CMK (cell line): ENCODE measurements at places on chromosomes 3 and 15.

GRCh38 chr3:194758716-194759115 lies 73.0 kb downstream of the FAM43A start:
- no peak for DNase-seq

DNA sequence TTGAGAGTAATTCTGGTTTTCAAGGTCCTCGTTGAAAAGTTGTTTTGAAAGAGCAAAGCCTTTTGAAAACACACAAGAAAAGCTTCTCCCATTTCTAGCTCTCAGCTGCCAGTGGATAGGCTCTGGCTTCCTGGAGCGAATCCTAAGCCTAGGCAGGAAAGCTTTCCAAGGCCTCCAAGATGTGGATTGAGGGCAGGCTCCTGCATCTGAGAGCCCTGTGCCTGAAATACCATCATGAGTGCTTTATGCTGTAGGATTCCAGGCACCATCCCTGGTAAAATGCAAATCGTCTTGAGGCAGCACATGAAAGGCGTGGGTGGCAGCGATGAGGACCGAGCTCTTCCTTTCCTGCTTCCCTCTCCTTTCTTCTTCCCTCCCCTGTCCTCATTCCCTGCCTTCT lies 60.7 kb upstream of the CORO2B start:
- no peak for DNase-seq

DNA sequence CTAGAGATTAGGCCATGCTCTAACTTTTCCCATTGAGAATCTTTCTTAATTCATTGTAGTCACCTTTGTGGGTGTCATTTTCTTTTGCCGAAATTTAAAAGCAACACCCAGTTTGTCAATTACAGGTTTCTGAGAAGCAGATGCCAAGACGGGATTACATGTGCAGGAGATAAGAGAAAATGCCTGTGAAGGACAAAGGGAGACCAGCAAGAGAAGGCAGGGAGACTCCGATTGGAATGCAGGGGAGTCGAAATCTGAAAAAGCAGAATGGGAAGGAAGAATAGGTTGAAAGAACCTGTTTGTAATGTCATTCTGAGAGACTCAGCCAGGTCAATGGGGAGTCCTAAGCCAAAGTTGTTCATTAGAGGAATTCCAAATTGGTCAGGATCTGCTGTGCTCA lies 3.6 kb upstream of the DPH6 start:
- no peak for DNase-seq

GRCh38 chr3:133273346-133273745 lies 126.5 kb upstream of the BFSP2 start:
- no peak for DNase-seq

DNA sequence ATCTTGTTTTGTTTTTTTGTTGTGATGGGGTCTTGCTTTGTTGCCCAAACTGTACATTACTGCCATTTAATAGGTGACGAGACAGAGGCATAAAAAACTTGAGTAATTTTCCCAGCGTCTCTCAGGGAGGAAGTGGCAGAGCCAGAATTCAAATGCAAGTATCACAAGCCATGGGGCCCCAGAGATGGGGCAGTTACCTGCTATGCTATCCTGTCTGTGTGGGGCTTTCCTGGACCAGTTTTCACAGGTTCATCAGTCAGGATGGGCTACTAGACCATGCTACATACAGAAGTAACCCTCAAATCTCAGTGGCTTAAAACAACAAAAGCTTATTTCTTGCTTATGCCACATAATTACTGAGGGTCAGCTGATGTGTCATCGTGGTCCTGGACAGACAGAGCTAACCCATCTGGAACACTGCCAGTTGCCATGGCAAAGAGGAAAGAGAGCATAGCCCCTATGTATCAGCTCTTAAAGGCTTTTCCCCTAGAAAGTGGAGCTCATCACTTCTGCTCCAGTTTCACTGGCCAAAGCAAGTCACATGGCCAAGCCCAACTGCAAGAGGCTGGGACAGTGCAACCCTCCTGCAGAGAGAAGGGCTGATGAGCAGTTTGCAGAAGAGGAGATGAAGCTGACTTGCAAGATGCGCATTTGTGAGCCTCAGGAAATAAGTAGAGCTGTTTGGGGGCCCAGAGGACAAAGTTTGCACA lies 31.7 kb upstream of the SYNM start:
- no peak for DNase-seq

GRCh38 chr15:59434481-59434880 lies 3.5 kb upstream of the FAM81A start:
- no peak for DNase-seq

DNA sequence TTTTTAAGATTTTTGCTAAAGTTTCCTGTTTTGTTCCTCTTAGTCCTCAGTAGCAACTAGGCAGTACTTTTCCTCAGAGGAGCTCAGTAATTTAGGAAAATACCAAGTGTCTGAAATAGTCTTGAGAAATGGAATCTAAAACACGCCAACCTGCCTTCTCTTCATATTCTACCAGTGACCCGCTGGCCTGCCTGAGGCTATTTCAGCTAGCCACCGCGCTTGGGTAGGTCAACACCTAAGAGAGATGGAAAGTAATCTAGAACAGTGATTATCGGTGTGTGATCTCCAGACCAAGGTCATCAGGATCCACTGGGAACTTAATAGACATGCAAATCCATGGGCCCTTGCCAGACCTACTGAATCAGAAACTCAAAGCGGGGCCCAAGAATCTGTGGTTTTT lies 7.5 kb downstream of the LCTL start:
- no peak for DNase-seq

- no peak for DNase-seq
These were observed 199.4 kb upstream of the MRPL3 start for GRCh38 chr3:131702146-131702545.

- DNase-seq = no peak
These were observed 136.0 kb upstream of the RAP2B start for GRCh38 chr3:153026026-153026425.

DNA sequence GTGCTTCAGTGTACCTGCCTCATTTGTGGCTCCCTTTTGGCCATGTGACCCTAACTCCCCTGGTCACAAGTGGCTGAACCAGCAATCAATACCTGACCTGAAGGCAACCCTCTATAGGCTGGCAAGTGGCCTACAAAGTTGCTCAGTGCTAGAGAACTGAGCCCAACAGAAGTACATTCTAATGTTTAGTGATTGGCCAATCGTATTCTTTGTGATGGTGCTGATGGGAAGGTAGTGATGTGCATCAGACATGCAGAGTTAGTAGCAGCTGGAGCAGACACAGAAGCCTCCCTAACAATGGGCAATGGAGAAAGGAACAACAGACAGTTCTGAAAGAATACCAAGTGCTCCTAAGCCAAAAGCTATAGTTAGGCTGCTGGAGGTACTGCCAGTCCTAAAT lies 10.4 kb upstream of the ATOSA start:
- DNase-seq = no peak

GRCh38 chr3:39435006-39435748 lies 28.7 kb downstream of the RPSA start:
- no peak for DNase-seq

DNA sequence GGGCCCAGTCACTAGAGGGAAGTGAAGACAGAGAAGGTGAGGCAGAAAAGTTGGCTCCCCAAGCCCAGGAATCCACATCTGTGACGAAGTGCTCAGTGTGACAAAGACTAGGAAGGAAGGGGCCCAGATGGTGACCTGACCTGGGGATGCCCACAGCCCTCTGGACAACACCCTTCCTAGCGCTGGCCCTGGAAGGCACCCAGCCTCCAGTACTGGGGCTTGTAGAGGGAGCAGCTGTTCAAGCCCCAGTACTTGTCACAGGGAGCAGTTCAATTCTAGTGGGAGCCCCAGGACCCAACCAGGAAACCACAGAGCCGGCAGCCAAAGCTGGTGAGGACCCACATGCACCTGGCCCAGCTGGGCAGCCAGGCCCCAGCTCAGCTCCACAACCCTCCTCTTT lies 190.8 kb downstream of the XXYLT1 start:
- no peak for DNase-seq

GRCh38 chr3:46027736-46028397 lies 584 bp upstream of the XCR1 start:
- DNase-seq = peak; percentile 21

DNA sequence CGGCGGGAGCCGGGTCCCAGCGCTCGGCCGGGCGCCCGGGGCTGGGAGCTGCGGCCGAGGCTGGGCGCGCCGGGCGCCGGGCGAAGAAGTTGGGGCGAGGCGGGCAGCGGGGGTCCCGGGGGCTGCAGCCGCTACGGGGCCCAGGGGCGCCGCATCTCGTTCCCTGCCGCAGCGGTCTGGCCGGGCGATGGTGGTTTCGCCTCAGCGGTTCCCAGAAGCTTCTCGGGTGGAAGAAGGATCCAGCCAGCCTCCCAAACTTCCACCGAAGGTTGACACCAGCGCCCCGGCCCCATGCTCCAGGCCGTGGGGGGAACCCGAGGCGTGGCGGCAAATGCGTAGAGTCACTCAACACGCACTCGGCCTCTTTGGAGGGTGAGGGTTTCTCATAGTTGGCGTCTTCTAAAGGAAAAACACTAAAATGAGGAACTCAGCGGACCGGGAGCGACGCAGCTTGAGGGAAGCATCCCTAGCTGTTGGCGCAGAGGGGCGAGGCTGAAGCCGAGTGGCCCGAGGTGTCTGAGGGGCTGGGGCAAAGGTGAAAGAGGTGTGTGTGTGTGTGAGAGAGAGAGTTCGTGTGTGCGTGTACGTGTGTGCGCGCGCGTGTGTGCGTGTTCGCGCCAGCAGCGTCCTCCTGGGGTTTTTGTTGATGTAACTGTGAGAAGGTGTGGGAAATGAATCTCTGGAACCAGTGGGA lies 940 bp downstream of the BOC start:
- no peak for DNase-seq

- no peak for DNase-seq
These were observed 375.8 kb downstream of the TIGIT start for GRCh38 chr3:114669614-114670013.

- DNase-seq = no peak
These were observed 465.3 kb upstream of the CBLB start for GRCh38 chr3:106333911-106334618.
